Aortic smooth muscle cell (primary cell): ENCODE measurements at places on chromosomes 11 and 22. TPM values are rescaled to one million over a fixed set of nuclear protein-coding genes. Genes with fewer than 3 reads are reported as not detected.

MUC6 gene
- total RNA-seq = not detected in 2 replicates

ZNF215 gene
- total RNA-seq = 2.5 and 4.0 TPM in 2 replicates

GSTT2 gene
- not detected in 2 replicates for total RNA-seq

GRAMD1B gene
- total RNA-seq = 5.0 and 7.9 TPM in 2 replicates

EMID1 gene
- not detected in 2 replicates for total RNA-seq

OR8G5 gene
- total RNA-seq = not detected in 2 replicates

MYBPC3 gene
- not detected in 2 replicates for total RNA-seq

TMEM138 gene
- total RNA-seq = 16.1 and 17.7 TPM in 2 replicates

CD3E gene
- total RNA-seq = not detected in 2 replicates

APOA5 gene
- under 0.01 TPM in 1 of 2 replicates, not detected in the other for total RNA-seq

FOLR1 gene
- not detected in 2 replicates for total RNA-seq

KRTAP5-11 gene
- not detected in 2 replicates for total RNA-seq

CFAP300 gene
- 7.7 and 7.8 TPM in 2 replicates for total RNA-seq

P2RX6 gene
- total RNA-seq = 1.4 and 2.8 TPM in 2 replicates

OR52I2 gene
- not detected in 2 replicates for total RNA-seq

PKNOX2 gene
- total RNA-seq = 0.92 and 1.1 TPM in 2 replicates

GLB1L2 gene
- total RNA-seq = 0.13 TPM in 1 of 2 replicates, not detected in the other

ZNF214 gene
- total RNA-seq = 4.7 and 4.8 TPM in 2 replicates

ABTB2 gene
- total RNA-seq = 3.0 and 3.1 TPM in 2 replicates

KCNQ1OT1 gene
- 2.0 and 2.3 TPM in 2 replicates for total RNA-seq

HTR3B gene
- not detected in 2 replicates for total RNA-seq

NAV2 gene
- total RNA-seq = 11.5 and 22.3 TPM in 2 replicates

AIP gene
- total RNA-seq = 87.0 and 102 TPM in 2 replicates

SPDYC gene
- not detected in 2 replicates for total RNA-seq

FZD4 gene
- 42.4 and 72.1 TPM in 2 replicates for total RNA-seq

ZBTB16 gene
- total RNA-seq = 0.12 and 0.13 TPM in 2 replicates

BACE1 gene
- 28.9 and 41.5 TPM in 2 replicates for total RNA-seq

ST13 gene
- total RNA-seq = 272 and 330 TPM in 2 replicates

LDHAL6A gene
- not detected in 2 replicates for total RNA-seq

ANO1 gene
- total RNA-seq = 3.8 and 16.4 TPM in 2 replicates

NRXN2 gene
- 27.3 and 30.3 TPM in 2 replicates for total RNA-seq

LGALS12 gene
- total RNA-seq = not detected in 2 replicates

RCE1 gene
- total RNA-seq = 8.9 and 9.5 TPM in 2 replicates

MS4A3 gene
- not detected in 2 replicates for total RNA-seq

LARGE1 gene
- total RNA-seq = 11.8 and 16.5 TPM in 2 replicates

GP1BB gene
- total RNA-seq = 1.6 and 2.1 TPM in 2 replicates

LMNTD2 gene
- total RNA-seq = 0.13 and 0.19 TPM in 2 replicates

PGA5 gene
- 0.13 TPM in 1 of 2 replicates, not detected in the other for total RNA-seq

CALCA gene
- total RNA-seq = not detected in 2 replicates

LINC01488 gene
- not detected in 2 replicates for total RNA-seq

CHST1 gene
- total RNA-seq = 1.1 and 1.2 TPM in 2 replicates

PRR33 gene
- total RNA-seq = not detected in 2 replicates

ZC3H12C gene
- 12.4 and 14.1 TPM in 2 replicates for total RNA-seq

APOL5 gene
- total RNA-seq = not detected in 2 replicates

VSIG2 gene
- 0.06 and 0.13 TPM in 2 replicates for total RNA-seq

BRSK2 gene
- total RNA-seq = 0.12 and 0.26 TPM in 2 replicates

TEAD1 gene
- total RNA-seq = 54.4 and 72.1 TPM in 2 replicates
